NCI-H1930 (cell line): ENCODE measurements at places on chromosomes 6 and 20.
A peak's percentile ranks its signal among the peaks of the same experiment; 100 is the strongest.

GRCh38 chr6:168662301-168662936, 221.4 kb downstream of the SMOC2 start:
- no peak for DNase-seq

DNA sequence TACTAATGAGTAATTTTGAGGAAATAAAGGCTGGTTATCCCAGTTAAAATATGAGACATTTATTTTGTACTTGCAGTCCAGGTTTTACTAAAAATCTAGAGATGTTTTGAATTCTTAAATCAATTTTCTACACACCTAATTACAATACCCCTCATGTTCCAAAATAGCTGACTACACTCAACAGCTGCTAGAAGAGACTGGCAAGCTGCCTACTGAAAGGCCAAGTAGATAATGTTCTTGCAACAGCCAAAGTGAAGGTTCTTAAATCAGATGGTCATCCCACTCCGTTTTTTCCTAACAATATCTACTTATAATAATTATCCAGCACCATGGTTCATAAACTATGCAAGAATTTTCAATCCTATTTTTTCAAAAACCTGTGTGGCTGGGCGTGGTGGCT, 69.0 kb downstream of the DTNBP1 start:
- DNase-seq: no peak

- DNase-seq: no peak
Measured at GRCh38 chr6:3371222-3371949, 85.5 kb downstream of the SLC22A23 start.

DNA sequence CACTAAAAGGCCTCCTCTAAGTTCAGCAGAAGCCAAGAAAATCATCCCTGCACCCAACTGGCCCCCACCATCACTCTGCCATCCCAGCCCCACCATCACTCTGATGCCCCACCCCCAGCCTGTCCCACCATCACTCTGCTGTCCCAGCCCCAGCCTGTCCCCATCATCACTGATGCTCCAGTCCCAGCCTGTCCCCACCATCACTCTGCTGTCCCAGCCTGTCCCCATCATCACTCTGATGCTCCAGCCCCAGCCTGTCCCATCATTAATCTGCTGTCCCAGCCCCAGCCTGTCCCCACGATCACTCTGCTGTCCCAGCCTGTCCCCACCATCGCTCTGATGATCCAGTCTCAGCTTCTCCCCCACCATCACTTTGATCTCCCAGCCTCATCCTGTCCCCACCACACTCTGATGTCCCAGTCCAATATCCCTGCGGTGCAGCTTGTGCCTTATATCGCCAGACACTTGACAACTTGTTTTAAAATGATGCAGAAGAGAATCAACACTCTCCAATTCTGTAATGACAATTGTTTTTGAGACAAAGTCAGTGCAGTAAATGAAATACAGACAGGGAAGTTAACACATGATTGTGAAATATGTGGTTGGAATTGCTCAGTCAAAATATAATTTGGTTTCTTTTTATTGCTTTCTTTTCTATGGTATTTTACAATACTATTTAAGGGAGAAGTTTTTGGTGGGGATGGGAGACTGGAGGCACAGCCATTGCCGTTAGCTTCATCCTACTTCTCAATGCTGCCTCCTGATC, 100.8 kb downstream of the TNFAIP3 start:
- no peak for DNase-seq

DNA sequence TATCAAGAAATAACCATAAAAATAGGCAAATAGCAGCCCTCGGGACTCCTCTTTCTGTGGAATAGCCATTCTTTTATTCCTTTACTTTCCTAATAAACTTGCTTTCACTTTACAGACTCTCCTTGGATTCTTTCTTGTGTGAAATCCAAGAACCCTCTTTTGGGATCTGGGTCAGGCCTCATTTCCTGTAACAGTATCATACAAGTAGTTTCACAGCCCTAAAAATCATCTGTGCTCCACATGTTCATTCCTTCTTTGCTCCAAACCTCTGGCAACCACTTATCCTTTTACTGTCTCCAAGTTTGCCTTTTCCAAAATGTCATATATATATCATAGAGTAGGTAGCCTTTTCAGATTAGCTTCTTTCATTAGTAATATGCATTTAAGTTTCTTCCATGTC, 13.5 kb upstream of the NT5E start:
- no peak for DNase-seq

DNA sequence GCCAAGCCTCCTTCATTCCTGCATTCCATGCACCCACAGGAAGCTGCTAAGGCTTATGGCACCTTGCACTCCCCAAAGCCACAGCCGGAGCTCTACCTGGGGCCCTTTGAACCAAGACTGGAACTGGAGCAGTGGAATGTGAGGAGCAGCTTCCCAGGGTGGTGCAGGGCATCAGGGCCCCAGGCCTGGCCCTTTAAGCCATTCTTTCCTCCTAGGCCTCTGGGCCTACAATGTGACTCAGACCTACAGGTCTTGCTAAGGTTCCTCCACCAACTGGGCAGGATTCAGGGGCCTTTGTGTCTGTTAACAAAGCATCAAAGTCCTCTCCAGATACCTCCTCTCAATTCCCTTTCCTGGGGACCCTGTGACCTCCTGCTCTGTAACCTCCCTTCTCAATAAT, 36.2 kb downstream of the SF3B5 start:
- DNase-seq: no peak

DNA sequence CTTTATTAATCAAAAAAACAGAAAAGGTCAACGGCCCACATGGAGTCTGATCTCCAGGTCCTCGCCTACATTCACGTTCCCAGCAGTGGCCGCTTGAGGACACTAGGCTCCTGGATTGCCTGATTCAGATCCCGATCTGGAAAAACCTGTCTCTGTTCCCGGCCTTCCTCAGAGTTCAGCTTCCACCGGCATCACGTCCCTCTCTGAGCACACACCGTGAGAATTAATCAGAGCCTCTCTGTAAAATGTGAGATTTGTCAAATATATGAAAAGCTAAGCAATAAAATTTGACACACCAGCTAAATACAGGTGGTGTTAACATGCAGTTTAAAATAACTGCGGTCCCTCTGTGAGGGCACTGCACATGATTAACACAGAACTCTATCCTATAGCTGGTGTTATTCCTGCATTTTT, 122.8 kb upstream of the COL21A1 start:
- DNase-seq: peak; percentile 73

DNA sequence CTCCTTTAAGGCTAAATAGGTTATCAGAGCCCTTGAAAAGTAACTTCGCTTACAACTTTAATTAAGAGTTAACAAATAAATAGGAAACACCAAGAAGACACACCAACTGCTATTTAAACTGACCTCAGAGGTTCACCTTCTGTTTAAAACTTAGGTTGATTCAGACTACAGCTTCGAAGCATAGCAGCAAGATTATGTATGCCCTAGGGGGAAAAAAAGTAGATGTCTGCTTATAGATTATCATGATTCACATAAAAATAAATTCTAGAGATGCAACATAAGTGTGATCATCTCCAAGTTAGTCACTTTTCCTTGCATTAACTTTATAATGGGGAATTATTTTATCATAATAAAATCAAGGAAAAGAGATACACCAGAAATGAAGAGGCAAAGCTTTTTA, 8.9 kb downstream of the PNISR start:
- no peak for DNase-seq

DNA sequence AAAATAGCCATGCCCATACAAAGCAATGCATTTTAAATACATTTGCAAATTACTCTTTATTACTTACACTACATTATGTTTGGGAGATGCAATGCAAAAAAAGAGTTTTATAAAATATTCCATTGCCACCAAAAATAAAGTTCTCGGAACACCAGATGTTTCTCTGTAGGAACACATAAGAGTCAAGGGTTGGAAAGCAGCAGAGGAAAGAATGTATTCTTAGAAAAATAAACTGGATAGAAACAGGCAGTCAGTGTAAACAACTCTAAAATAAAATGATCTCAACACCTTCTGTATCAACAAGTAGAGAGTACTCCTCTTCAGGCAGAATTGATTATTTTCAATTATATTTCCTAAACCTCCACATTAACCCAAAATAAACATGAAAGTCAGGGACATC, 28.1 kb downstream of the KIF13A start:
- no peak for DNase-seq

DNA sequence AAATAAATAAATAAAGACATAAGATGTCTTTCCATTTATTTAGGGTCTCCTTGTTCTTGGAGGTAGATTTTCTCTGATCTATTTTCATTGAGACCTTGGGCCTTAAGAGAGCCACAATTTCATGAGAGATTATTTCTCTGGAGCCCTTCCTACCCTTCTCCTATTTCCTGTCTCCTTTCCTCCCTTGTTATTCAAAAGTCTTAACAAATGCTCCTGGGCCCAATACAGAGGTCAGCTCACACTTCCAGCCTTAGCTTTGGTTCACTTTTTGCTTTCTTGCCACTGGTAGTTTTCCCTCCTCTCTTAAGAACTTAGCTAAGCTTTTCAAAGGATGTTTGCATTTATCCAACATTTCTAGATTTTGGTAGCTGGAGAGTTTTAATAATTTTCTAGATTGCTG, 44.0 kb downstream of the PTPRA start:
- no peak for DNase-seq

GRCh38 chr6:41053041-41053440, at the start of gene APOBEC2:
Gene APOBEC2 (plus strand): TSS chr6:41053202. CDS start chr6:41053348, 146 bp downstream.
- DNase-seq: no peak
